Mammary microvascular endothelial cell (primary cell): ENCODE measurements at places on chromosomes 11 and 22. TPM values are rescaled to one million over a fixed set of nuclear protein-coding genes. Genes with fewer than 3 reads are reported as not detected.

Gene OR8G1
- total RNA-seq, result not detected in 2 replicates

Gene TNNT3
- total RNA-seq, result not detected in 2 replicates

Gene ANGPTL5
- total RNA-seq, result not detected in 2 replicates

Gene PRMT3
- total RNA-seq, result 13.9 and 19.8 TPM in 2 replicates

Gene MSANTD4
- total RNA-seq, result 8.1 and 9.6 TPM in 2 replicates

Gene MMP27
- not detected in 2 replicates for total RNA-seq

Gene ABCC8
- total RNA-seq, result not detected in 2 replicates

Gene CARD10
- total RNA-seq, result 35.2 and 36.6 TPM in 2 replicates

Gene NOX4
- total RNA-seq, result 18.7 and 31.4 TPM in 2 replicates

Gene SPA17
- total RNA-seq, result 14.2 and 16.4 TPM in 2 replicates

Gene USP2
- not detected in 2 replicates for total RNA-seq

Gene DDI1
- total RNA-seq, result not detected in 2 replicates

Gene SF1
- total RNA-seq, result 153 and 156 TPM in 2 replicates

Gene ANO1
- 0.40 and 0.54 TPM in 2 replicates for total RNA-seq
